ENCODE measurements at places on chromosomes 11 and 22.

DNA sequence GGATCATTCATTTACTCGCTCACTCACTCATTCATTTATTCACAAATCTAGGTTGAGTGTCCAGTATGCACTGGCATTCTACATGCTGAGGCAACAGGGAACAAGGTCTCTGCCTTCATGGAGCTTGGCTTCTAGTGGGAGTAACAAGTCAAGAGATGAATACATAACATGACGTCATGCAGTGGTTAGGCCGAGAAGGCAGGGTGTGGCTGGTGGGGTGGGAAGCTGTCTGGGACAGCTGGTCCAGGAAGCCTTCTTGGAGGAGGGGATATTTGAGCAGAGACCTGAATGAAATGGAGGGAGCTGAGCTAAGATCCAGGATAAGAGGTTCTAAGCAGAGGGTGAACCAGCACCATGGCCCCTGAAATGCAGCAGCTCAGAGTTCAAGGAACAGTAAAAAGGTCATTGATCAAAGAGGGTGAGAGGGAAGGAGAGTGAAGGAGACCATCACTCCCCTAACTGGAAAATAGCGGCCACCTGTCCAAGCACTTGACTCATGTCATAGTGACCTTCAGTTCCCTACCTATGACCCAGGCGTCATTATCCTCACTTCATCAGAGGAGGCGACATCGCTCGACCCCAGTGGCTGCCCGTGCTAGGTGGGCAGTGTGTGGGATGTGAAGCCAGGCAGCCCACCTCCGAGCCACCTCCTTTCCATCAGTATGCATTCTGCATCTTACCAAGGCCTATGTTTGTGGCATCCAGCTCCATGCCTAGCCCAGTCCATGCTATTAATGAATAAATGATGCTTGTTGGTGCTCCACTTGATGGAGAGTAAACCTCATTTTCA, 105.0 kb downstream of the TSPAN18 start:
- DNase-seq: no peak

- no peak for DNase-seq
Observed at GRCh38 chr22:27677905-27678458, 123.6 kb downstream of the MN1 start.

- no peak for DNase-seq
Observed at GRCh38 chr11:65204646-65205601, 23.2 kb downstream of the CAPN1 start.

- no peak for DNase-seq
Observed at GRCh38 chr11:118524356-118524755, 2.9 kb upstream of the TTC36 start.

Data from activated CD8-positive, alpha-beta memory T cell treated with anti-CD3 and anti-CD28 coated beads for 1 hour (primary cell).